ENCODE measurements at places on chromosomes 5 and 9.

- DNase-seq: no peak
Measured at GRCh38 chr5:96733771-96734500, 71.8 kb downstream of the CAST start.

DNA sequence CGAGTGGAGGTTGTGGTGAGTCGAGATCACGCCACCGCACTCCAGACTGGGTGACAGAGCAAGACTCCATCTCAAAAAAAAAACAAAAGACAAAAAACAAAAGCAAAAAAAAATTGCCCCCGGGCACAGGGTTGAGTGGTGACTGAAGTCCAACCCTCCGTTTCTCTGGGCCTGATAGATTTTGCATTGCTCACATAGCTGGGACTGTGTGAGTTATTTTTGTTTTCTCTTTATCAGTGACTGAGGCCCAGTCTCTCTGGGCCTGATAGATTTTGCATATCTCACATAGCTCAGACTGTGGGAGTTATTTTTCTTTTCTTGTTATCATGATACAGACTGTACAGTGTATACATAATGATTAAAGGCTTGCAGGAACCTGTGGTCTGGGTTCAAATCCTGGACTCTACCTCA is 2.6 kb upstream of the SLC28A3 start:
- no peak for DNase-seq

DNA sequence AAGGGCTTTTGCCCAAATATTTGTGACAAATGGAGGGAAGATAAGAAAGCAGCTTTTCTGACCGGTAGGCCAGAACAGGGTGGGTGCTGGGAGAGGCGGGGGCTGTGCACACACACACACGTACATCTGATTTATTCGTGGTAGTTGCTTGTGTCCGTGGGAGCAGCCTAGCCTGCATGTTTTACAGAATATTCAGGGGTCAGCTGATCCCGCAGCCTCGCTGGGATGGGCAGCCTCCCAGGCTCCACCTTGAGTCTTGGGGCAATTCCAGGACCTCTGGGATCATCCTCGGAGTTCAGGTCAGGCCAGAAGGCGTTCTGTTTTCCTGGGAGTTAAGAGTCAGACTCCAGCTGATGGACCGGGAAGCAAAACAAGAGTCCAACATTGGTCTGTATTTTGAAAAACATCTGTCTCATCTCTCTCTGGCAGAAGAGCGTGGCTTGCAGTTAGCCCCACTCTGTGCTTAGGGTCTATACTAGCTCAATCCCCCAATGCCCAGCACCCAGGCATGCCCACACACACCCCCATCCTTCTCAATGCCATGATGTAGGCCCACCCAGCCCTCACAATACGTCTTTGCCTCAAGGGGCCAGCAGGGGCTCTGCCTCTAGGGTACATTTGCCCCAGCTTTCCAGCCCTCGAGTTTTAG is 210.6 kb downstream of the GOLPH3 start:
- DNase-seq: no peak

DNA sequence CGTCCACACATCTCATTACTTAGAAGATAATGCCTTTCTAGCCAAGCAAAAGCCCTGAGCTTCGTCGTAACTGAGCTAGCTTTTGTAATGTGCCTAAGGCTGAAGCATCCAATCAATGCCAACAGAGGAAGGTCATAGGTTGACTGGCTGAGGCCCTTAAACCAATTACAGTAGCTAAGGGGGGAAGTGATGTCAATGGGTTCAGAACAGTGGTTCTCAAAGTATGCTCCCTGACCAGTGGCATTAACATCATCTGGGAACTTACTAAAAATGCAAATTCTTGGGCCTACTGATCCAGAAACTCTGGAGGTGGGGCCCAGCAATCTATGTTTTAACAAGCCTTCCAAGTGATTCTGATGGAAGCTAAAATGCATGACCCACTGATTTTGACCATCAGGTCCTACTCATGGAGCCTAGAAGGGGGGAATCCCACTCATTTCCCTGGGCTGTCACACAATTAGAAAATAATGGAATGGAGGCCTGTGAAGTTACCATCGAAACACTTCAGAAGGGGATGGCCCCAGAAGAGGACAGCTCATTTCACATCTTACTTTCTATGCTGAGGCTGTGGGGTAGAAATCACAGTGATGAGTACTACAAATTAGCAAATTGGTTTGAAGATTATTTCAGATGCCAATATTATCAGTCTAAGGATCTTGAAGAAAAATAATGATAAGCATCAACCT is 4.8 kb upstream of the VLDLR start:
- no peak for DNase-seq

DNA sequence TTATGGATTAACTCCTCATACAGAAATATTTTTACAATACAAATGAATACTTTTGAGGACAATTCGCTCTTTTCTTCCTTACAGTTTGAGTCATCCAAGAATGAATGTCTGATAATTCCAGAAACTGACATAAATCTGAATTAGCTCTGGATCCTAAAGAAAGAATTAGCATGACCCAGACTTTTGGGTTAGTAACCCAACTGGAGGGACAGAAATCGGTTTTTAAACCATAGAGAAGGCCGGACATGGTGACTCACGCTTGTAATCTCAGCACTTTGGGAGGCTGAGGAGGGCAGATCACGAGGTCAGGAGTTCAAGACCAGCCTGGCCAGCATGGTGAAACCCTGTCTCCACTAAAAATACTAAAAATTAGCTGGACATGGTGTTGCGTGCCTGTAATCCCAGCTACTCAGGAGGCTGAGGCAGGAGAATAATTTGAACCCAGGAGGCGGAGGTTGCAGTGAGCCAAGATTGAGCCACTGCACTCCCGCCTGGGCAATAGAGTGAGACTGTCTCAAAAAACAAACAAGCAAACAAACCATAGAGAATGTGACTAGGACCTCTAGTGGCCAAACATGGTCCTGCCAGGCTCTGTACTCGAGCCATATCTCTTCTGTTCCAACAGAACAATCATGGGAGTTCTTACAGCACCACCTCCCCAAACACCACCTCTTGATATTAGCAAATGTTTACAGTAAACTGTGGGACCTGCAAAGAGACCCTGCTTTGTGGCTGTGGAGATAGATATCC is 44.8 kb downstream of the LURAP1L start:
- no peak for DNase-seq

GRCh38 chr5:78483809-78484521 is 123.5 kb downstream of the SCAMP1 start:
- no peak for DNase-seq

GRCh38 chr5:6822068-6822467 is 108.8 kb downstream of the TENT4A start:
- DNase-seq: no peak
